ENCODE measurements at places on chromosomes 5 and 9.

- no peak for DNase-seq
Measured at GRCh38 chr5:179607160-179607931, 16.1 kb downstream of the HNRNPH1 start.

- no peak for DNase-seq
Measured at GRCh38 chr9:72979405-72980100, 26.7 kb upstream of the ALDH1A1 start.

DNA sequence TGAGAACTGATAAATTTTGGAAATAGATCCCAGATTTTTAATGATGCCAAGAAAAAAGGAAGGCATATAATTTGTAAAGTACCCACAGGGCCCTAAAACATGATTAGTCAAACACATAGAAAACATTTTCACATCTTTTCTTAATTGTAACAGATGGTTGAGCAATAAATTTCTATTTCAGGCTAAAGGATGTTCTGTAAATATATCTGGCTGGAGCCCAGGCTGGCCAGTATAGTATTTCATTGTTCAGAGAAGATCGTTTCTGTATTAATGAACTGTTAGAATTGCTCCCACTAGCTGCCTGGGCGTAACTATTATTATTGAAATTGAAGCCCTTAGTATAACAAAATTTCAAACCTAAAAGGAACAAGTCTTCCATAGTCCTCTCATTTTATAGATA lies 105.3 kb upstream of the SMC2 start:
- DNase-seq = no peak

DNA sequence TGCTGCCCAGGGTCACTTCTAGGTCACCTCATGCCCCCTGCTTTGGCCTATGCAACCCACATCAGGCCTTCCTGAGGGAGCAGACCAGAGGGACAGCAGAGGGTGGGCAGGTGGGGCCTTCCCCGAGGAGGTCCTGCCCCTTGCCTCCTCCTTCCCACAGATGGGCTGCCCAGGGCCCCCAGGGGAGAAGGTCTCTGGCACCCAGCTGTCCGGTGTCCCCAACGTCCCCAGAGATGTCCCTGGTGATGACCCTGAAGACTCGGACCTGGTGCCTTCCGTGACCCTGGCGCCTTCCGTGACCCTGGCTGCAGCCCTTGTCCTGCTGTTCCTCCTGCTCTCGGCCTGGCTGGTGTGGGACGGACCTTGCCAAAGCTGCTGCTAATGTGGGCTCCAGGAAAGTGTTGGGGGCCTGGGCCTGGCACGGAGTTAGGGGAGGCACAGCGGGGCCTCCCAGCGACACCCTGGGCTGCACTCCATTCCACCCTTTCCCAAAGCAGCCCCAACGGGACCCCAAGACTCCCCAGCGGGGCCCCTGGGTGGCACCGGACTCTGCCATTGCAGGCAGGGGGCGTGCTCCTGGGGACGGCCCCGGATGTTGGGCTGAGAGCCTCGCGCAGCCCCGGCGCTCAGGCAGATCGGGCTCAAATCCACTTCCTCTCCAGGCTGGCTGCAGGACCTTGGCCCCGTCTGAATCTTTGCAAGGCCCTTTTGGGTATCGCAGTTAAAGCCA lies 6.8 kb upstream of the SLC2A6 start:
- no peak for DNase-seq

- DNase-seq = no peak
Measured at GRCh38 chr5:55484531-55484930, 50.2 kb downstream of the PLPP1 start.

DNA sequence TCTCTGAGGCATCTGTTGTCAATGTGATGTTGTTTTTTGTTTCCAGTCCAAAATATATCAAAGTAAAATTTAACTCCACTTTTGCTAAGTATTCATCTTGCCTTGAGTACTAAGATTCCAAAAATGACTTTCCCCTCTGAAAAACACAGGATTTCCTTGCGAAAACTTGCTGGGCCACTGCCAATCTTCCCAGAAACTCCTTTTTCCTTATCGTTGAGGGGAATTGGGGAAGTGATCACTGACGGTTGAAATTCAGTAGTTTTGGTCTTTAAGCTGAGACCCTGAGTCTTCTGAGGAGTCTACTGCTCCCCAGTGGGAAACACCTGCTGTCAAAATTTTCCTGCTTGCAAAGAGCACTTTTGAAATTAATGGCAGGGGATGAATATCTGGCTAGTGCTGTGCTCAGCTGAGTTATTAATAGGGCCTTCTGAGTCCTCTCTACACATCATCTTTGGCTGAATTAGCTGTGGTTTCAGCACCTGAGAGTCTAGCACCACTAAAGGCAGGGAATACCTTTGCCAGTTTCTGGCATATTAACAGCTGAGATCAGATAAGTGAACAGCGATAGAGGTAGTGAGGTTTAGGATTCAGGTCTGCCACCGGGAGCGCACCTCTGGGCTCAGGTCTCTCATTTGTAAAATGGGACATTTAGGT lies 18.0 kb downstream of the TLR4 start:
- DNase-seq = no peak

DNA sequence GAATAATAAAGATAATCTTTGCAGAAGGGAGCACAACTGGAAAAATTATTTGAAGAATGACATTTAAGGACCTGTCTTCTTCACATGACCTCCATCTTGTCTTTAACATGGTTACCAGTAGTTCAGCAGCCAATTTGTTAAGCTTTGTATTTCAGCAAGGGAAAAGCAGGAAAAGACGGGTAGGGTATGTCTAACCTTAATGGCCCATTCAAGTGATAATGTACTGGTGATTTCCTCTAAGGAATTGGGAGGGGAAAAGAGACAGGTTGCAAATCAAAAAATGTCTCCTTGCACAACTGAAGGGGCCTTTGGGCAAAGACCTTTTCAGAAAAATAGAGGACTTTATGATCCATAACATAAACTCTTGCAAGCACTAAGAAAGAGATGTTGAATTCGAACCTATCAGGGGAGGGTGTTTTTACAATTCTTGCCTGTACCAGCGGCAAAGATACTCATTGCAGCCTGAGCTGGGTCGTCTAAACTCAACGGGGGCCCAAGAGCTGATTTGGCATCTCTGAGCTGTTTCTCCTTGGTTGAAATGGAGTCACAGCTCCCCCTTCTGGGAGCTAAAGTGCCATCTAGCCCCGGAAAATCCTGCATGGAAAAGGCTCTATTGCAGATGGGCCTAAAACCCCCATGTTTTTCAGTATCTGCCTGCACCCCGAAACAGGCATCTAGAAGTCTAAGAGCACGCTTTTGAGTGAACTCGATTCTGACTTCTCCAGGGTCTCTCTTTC lies 3.8 kb downstream of the BRINP1 start:
- no peak for DNase-seq

- no peak for DNase-seq
Measured at GRCh38 chr9:111842313-111842712, 47.6 kb upstream of the SHOC1 start.

DNA sequence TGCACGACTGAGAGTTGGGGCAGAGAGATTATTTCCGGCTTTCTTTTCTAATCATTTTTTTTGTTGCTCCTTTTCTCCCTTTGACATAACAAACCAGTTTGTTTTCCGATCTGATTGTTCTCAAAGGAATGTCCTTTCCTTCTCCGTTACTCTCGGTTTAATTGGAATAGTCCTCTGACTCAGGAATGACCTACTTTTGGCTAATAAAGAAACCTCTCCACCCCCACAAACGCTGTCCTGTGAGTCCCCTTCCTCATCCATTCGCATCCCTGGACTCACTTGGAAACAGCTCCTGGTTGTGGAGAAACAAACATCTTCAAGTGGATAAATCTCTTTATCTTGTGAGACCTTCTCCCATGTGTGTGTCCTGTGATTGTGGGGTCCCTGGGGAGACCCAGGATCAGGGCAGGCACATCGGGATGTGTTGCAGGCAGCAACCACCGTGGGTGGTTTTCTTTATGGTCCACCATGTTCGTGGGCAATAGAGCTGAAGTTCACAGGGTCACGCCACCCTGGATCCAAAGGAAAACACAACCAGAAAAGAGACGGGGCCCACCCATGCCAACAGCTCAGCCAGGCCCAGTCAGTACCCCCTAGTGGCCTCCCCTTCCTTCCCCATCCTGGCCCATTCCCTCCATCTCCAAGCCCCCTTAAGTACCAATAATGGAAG lies 45.2 kb upstream of the NEK6 start:
- no peak for DNase-seq

- no peak for DNase-seq
Measured at GRCh38 chr9:117742131-117742530, 37.9 kb downstream of the TLR4 start.

- DNase-seq = no peak
Measured at GRCh38 chr5:51380603-51381207, 2.5 kb upstream of the ISL1 start.

GRCh38 chr9:22537721-22538120 lies 91.1 kb downstream of the DMRTA1 start:
- no peak for DNase-seq

- no peak for DNase-seq
Measured at GRCh38 chr9:34176089-34176488, 2.8 kb upstream of the UBAP1 start.

- DNase-seq = no peak
Measured at GRCh38 chr9:120616966-120617935, 37.3 kb upstream of the CDK5RAP2 start.

GRCh38 chr9:132800038-132800648 lies 77.9 kb downstream of the AK8 start:
- DNase-seq = peak; percentile 68

GRCh38 chr5:145925353-145925752 lies 11.0 kb upstream of the SH3RF2 start:
- DNase-seq = no peak

GRCh38 chr5:71762826-71763225 lies 43.8 kb downstream of the CARTPT start:
- no peak for DNase-seq

DNA sequence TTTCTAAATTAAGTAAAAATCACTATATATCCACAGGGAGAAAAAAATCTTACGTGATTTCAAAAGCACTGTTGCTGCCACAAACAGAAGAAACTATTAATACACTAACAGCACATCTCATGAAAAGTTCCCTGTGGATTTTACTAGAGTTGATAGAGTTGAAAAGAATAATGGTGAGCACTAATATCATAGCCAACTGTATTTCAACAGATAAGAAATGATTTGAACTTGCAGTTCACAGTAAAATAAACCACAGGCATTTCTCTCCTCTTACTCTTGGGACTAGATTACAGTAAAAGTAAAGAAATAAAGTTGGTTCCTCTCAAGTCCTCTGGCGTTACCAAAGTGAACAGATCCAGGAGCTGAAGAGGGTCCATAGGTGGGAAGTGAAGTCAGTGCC lies 27.9 kb downstream of the AGTPBP1 start:
- no peak for DNase-seq

DNA sequence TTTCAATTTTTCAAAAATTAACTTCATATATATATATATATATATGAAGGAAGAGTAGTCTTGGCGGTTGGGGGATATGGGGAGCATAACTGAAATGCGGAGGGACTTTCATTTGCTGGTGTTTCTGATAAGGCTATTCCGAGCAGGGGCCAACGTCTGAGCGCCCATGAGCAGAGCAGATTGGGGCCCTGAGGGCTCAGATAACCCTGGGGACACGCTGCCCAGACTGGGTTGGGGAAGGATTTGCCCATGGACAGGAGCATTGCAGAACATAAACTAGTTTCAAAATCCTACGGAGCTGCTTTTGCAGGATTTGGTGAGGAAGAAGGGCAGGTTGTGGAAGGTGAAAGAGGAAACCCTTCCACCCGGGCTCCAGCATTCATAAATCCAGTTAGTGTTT lies 240.2 kb downstream of the IRX1 start:
- DNase-seq = no peak

DNA sequence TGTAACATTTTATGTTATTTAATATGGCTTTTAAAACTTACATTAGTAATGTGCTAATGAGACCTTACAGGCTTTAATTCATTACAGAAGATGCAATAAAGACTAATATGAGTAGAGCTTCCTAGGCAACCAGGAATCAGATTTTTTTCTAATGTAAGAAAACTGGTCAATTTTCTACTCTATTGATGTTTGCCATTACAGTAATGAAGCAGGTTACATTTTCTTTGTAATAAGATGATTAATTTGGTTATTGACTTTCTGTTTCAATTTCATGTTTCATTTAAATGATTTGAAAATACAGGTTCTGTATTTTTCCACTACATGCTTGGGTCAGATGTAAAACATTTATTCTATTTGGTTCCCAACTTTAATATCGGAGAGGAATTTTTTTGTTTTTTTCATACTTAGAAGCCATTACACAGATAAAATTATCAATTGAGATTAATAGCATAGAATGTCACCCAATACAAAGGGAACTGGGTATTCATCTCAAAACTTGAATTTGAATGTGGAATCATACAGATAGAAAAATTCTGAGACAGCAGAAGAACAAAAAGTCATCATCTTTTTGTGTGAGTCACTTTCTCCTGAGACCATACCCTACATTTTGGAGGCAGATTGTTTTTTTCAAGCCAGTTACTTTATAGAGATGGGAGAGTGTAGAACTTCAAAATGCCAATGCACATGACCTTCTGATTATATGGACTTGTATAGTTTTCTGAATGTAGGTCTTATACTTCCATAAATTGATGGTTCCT lies 133.6 kb upstream of the HMHB1 start:
- no peak for DNase-seq

- DNase-seq = no peak
Measured at GRCh38 chr9:137199411-137200121, 975 bp downstream of the TPRN start.

GRCh38 chr5:116402235-116402634 lies 172.4 kb downstream of the SEMA6A start:
- DNase-seq = no peak

DNA sequence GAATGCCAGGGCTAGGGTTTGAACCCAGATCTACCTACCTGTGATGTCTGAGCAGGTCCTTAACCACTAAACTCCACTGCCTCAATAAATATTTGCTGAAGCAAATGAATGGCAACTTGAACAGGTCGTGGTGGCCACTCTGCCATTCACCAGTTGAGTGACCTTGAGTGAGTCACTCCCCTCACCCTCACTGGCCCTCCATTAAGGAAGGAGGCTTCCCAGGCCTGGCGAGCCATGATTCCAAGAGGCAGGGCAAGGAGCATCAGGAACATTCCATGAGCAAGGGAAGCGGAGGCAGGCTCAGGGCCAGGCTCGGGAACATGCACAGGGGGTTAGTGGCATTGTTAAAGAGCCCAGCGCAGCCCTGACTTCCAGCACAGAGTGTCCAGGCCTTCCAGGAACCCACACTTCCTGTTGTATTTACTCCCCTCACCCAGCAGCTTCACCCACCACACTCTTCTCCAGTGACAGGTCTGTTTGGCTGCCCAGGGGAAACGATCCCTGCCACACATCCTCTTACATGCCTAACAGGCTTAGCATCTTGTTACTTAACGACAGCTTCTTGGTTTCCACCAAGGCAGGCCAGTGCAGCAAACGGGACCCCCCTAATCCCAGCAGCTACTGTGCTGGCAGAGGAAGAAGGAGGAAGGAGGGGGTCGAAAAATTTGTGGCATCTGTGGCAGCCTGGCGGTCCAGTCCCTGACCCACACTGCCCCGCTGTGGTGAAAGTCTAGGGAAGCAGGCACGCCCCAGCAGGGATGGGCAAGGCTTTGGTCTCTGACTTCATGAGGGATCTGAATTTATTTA lies 43.7 kb upstream of the TTC1 start:
- DNase-seq = no peak

All from CD4-positive, alpha-beta T cell treated with Interleukin-6 at 100 ng/mL for 8 hours (primary cell).